ENCODE measurements at places on chromosomes 3 and 15.

- DNase-seq = no peak
Measured at GRCh38 chr3:124780356-124780755, 50.1 kb downstream of the UMPS start.

DNA sequence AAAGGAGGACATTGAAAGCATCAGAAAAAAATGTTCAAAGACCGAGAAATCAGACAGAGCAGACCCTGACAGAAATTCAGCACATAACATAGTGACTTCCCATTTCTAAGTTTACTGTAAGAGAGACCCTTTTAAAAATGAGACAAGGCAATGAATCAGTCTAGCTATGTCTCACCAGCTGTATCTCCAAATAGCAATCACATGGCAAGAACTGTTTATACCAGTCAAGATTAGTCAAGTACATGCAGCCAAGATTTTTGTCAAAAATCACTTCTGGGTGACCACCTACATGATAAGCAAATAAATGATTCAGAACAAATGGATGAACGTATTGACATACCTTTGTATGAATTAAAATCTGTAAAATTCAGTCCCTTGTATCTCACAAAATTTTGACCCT is 138.0 kb downstream of the DTWD1 start:
- no peak for DNase-seq

GRCh38 chr15:32659340-32660155 is 18.0 kb downstream of the SCG5 start:
- DNase-seq = no peak

- no peak for DNase-seq
Measured at GRCh38 chr3:127848131-127849129, 26.1 kb upstream of the MGLL start.

DNA sequence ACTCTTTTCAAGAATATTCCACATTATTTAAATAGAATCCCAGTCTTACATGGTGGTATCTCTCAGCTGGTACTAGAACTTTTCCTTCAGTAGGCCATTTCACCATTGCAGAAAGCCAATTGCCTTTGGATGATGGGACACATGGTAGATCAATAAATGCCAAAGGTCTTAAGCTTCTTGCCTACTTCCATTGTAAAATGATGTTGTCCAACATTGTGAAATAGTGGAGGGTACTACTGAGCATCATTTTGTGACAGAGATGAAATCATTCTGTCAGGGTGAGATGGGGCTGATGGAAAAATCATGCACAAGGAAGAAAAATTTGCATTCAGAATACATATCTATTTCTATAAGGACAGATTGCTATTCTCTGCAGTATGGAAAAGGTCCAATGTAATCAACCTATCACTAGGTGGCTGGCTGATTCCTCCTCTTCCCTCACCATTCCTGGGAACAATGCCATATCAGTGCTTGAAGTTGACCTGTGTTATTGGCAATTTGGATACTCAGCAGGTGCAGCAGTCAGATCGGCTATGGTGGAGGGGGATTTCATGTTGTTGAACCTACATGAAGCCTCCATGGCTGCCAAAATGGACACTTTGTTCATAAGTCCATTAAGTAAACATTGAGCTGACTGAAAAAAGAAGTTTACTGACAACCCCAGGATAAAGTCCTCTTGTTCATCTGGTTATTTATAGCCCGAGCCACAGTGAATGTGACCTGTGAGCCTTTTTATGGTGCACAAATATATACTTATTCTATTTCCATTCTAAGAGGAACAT is 596.9 kb upstream of the ARPP21 start:
- DNase-seq = no peak

GRCh38 chr3:194105292-194105691 is 30.7 kb upstream of the HES1 start:
- DNase-seq = no peak

All from epithelial cell of proximal tubule (primary cell).